ENCODE measurements at places on chromosomes 2 and 18.

DNA sequence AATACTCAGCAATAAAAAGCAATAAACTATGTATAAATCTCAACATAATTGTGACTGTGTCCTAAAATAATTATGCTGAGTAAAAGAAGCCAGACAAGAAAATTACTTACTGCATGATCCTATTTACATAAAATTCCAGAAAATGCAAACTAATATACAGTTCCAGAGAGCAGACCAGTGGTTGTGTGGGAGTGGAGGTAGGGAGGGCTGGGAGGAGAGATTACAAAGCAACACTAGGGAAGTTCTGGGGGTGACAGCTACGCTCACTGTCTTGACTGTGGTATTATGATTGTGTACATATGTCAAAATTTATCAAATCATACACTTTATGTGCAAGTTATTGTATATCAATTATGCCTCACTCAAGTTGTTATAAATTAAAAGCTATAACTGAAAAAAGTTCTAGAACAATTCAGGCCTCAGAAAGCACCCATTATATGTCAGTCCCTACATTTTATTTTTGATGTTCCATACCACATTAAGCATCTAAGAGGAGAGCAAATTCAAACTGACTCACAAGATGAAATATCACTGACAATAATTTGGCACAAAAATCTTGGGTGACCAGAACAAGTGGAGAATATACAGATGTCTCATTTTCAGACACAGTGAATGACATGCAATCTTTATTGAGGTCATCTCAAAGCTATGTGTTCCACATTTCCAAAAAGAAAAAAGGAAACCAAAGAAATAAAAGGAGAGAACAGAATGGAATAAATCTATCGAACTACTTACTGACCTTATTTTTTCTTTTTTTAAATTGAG is 85.1 kb downstream of the ANTXR1 start:
- DNase-seq: no peak

DNA sequence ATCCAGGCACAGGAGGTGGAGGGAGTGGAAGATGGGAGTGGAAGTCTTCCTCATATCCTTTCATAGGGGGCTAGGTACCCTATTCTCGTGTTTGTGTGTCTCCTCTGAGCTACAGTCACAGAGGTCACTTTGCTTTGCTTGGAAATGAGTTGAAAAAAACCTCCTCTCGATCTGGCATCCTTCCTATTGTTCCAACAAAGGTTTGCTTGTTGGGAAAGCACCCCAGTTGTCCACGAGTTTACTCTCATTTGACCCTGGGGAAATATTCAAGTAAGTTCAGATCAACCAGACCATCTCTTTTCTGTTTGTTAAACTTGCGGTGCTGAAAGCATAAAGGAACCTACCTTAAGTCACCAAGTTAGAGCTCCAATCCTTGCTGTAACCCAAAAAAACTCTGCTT is 59.3 kb downstream of the ARHGEF33 start:
- DNase-seq: no peak

- no peak for DNase-seq
These were observed 280.6 kb upstream of the PXDN start for GRCh38 chr2:2024751-2025481.

- no peak for DNase-seq
These were observed 54.0 kb downstream of the SCG2 start for GRCh38 chr2:223548194-223548593.

GRCh38 chr2:45253151-45253550 is 243.9 kb upstream of the SIX2 start:
- no peak for DNase-seq

GRCh38 chr2:195830968-195831950 is 174.2 kb downstream of the SLC39A10 start:
- no peak for DNase-seq

All from activated T-helper 1 cell treated with Interleukin-2 at 50 U/mL for 16 hours (primary cell).